Substantia nigra (tissue), 51 donors: ENCODE measurements at places on chromosomes 13 and 19.

- DNase-seq = no peak
Measured at GRCh38 chr13:51600703-51601102, 16.4 kb downstream of the WDFY2 start.

GRCh38 chr13:63308549-63309165 lies 1893.0 kb upstream of the PCDH20 start:
- no peak for DNase-seq

DNA sequence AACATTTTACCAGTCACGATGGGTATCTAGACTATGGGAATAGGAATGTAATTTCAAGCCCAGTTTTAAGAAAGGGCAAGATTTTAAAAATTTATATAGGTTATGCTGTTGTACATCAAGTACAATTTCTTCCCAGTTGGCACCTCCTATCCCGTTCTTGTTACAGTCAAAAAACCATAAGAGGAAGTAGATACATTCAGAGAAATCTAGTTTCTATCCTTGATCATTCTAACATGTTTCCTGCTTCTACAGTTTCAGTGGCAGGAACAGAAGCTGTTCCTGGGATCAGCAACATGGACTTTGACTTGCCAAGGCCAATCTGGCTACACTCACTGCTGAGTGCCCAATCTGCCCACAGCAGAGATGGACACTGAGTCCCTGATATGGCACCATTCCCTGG lies 14.7 kb upstream of the FPR3 start:
- no peak for DNase-seq

DNA sequence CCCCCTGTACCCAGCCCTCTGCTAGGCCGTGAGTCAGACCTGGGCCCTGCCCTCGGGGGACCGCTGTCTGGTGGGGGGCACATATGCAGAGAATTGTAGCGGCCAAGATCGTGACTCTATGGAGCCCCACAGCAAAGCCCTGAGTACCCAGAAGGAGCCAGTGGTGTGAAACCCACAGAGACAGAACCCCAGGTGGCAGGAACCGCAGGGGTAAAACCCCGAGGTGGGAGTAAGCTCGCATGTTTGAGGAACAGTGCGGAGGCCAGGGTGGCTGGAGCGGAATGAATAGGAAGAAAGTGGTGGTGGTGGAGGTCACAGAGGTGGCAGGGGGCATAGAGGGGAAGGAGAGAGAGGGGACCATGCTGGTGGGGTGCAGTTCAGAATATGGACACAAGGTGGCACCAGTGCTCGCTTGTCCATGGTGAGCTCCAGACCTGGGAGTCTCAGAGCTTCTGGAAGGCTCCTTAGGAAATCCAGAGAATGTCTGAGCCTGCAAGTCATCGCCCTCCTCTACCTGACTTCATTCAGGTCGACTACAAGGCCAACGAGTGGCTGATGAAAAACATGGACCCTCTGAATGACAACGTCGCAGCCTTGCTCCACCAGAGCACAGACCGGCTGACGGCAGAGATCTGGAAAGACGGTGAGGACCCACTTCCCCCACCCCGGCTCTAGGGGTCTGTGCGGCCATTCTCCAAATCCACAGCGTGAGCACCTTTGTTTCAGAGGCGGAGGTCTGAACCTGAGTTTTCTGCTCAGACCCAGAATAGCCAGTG lies 48.9 kb downstream of the MYH14 start:
- DNase-seq = no peak

DNA sequence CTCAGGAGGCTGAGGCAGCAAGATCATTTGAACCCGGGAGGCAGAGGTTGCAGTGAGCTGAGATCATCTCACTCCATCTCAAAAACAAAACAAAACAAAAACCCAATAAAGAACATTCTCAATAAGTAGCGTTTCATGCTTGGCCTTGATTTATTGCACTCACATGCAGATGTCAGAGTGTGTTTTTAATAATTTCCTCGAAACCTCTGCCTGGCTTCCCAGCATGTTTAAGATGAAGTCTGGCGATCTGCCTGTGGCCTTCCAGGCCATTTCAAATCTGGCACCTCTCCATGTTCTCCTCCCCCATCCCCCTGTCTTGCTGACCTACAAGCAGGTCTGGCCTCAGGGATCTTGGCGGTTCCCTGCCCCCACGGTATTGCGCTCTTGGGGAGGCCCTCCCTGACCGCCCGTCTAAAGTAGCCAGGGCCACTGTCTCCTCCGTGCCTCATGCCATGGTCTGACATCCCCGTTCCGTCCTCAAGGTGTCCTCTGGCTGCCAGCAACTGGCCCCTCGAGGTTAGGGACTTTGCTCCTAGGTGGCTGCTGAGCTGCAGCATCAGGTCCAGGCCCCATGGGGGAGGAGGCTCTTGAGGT lies 1.6 kb downstream of the WDR88 start:
- DNase-seq = no peak
